ENCODE measurements at places on chromosomes 12 and 14. TPM values are rescaled to one million over a fixed set of nuclear protein-coding genes. Genes with fewer than 3 reads are reported as not detected.
A peak's percentile ranks its signal among the peaks of the same experiment; 100 is the strongest.

DNA sequence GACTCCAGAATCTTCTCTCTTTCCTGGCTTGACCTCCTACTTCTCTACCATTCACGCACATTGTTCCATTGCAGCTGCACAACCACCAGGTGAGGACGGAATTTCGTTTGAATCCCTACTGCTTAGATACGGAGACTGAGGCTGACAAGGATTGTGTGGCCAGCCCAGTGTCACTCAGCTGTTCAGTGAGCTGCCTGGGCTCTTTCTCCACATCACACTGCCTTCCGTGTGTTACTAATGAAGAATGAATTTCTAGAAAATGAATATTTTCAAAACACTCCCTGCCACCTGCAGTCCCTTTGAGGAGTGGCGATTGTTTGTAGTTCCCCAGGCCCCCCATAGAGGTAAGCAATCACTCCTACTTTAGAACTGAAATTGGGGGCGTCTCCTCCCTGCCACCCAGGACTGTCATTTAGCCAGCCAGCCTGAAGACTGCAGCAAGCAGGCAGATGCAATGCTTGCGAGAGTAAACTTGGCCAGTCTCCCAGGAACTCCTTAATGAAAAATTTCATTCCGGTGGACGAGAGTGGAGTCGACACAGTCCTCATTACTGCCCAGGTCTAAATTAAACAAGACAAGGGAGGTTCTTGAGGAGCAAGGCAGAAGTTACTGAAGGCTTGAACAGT, 239.7 kb downstream of the SLC41A2 start:
- no peak for DNase-seq

DNA sequence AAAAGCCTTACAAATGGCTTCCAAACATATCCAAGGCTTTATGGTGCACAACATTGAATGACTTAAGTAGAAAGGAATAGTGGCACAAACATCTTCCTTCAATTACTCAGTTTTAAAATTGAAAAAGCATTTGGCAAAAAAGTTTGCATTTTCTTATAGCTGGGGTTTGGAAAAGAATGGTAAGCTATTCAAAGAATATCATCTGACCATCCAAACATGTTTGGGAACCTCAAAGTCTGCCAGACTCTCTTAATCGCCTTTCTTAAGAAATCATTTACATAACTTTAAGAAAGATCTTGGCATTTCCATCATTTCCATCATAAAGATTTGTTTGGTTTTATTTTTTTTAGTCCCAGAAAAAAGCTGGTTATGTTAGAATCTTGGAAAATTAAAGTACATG, 210.1 kb upstream of the PELI2 start:
- DNase-seq: no peak

- no peak for DNase-seq
Measured at GRCh38 chr12:101582937-101583336, 11.8 kb upstream of the MYBPC1 start.

GRCh38 chr12:130799051-130799450, 40.0 kb downstream of the STX2 start:
- no peak for DNase-seq

GRCh38 chr12:56785141-56785865, 22.2 kb downstream of the HSD17B6 start:
- DNase-seq: no peak

- no peak for DNase-seq
Measured at GRCh38 chr12:119100933-119101332, 77.8 kb upstream of the HSPB8 start.

DNA sequence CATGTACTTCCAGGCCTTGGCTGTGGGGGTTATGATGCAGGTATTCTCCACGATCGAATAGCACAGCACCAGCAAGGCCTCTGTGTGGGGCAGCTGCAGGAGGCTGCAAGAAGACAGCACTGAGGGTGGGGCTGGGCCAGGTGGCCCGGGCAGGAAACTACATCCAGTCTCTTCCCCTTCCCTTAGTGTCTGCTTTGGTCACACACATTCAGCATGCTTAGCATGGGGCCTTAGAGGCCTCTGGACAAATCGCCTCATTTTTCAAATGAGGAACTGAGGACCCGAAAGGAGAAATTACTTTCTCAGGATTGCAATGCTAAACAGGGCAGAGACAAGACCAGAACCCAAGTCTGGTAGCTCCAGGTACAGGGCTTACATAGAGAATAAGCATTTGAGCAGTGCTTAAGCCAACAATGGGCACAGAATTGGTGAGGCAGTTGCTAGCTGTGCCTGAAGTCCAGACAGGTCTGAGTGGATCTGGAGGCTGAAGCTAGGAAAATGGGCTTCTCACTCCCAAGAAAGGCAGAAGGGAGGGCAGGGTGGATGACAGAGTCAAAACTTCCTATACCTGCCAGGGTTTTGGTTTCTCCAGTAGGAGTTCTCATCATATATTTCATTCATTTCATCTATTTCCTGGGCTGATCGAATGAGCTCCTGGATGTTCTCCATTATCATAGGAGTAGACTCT, 3.5 kb downstream of the ACRBP start:
- no peak for DNase-seq

- DNase-seq: no peak
Measured at GRCh38 chr12:28313631-28314030, 123.4 kb downstream of the CCDC91 start.

GRCh38 chr12:5399266-5399665, 32.6 kb upstream of the NTF3 start:
- DNase-seq: no peak

DNA sequence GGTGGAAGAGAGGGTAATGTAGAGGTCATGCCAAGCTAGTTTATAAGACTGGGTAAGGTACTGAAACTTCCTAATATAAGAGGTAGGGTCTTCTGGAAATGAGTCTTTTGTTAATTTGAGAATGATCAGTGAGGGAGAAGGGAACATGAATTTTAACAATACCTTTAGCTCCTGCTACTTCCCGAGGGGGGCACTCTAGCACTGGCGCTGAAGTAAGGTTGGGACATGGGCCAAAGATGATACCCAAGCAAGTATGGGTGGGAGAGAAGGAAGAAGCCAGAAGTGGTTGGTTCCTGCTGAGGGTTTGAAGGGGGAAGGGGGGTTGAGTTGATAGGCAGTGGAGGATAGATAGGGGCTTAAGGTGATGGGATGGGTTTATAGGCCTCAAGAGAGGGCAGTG, 32.3 kb upstream of the RNASE1 start:
- DNase-seq: no peak

- no peak for DNase-seq
Measured at GRCh38 chr12:73159954-73160353, 887.8 kb downstream of the TRHDE start.

DNA sequence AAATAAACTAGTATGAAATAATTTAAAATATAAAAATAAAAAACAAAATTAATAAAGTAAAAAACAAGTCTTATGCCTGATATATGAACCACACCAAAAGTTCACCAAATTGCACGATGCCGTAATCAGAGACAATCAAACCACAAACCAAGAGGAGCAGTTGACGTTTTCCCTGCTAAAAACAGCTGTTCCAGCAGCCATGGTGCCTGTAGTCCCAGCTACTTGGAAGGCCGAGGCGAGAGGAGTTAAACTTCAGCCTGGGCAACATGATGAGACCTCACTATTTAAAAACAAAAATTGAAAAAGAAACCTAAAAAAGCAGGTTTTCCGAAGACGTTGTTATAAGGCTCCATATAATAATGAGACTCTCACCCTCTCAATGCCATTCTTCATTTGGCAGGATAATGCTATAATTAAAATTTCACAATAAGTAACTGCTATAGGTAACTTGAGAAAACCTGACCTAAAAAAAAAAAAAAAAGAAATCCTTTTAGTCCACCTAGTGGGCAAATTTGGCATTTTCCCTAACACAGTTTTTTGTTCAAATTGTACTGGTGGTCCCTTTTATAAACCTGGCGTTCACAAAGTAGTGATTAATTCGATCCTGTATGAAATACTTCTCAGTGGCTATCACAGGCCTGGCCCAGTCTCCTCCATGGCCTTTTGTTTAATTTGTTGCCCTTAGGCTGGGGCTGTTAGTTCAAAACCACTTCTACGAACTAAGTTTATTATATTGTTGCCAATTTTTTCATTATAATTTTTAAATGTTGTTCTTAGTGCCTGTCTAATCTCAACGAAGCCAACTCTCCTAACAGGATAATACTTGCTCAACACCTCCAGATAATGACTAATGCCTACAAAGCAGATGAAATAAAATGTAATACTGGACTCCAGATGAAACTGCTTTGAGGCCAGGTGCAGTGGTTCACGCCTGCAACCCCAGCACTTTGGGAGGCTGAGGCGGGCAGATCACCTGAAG, 62.1 kb downstream of the TNFAIP2 start:
- no peak for DNase-seq

DNA sequence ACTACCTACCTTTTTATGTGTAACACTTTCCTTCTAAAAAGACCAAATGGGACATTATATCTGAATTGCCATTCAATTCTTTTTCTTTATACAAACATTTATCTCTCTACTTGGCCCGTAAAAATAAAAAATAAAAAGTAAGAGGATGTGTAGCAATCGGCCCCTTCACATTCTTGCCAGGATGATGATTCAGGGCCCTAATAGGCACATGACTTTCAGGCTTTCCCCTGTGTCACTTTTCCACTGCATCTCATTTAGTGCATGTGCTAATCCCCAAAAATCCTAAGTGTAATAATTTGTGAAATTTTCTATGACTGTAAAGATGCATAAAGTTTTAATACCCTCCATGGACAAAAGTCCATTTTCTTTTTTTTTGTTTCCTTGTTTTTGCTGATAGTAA, 23.0 kb upstream of the ATP2B1 start:
- DNase-seq: no peak

- DNase-seq: peak; percentile 83
Measured at GRCh38 chr12:54734196-54734950, 86.2 kb upstream of the DCD start.

DNA sequence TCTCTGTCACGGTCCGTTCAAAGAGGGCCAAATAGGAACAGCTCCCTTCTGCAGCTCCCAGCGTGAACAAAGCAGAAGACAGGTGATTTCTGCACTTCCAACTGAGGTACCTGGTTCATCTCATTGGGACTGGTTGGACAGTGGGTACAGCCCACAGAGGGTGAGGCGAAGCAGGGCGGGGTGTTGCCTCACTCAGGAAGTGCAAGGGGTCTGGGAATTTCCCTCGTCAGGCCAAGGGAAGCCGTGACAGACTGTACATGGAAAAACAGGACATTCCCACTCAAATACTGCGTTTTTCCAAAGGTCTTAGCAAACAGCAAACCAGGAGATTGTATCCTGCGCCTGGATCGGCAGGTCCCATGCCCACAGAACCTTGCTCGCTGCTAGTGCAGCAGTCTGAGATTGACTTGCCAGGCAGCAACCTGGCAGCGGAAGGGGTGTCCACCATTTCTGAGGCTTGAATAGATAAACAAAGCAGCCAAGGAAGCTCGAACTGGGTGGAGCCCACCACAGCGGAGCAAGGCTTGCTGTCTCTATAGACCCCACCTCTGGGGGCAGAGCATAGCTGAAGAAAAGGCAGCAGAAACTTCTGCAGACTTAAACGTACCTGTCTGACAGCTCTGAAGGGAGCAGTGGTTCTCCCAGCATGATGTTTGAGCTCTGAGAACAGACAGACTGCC, 22.7 kb downstream of the SLC38A1 start:
- DNase-seq: no peak

DNA sequence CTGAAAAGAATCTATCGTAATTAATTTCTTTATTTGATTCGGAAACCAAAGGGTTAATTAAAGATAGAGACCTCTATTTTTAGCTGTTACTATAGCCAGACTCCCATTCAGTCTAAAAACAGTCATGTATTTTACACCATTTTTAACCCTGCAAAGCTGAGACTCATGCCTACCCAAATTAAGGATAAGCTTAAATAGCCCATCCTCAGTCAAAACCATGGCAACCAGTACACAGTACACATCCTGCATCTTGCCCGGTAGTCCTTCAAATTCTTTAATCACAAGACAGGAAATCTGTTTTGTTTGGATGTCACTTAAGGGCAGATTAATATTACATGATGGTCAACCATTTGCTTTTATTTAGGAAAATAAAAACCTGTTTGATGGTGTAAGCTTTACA, 25.5 kb upstream of the KCNK10 start:
- no peak for DNase-seq

- DNase-seq: peak; percentile 74
Measured at GRCh38 chr14:22850944-22851764, 14.8 kb downstream of the MMP14 start.

DNA sequence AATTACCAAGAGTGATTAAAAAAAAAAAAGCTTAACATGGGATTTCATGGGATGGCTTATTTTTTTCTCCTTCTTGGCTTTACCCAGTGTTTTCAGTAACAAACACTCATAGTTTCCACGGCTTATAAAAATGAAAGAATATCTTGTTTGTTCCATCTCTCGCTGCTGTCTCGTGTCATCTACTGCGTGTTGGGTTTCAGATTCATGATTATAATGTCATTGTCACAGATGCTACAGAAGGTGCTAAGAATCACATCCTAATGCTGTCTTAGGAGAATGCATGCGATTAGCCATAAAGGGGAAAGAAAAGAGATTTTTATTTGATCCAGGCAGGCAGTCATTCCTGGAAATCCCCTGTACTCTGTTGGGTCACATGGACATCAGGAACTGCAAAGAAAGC, 1267.6 kb upstream of the TMEM132C start:
- DNase-seq: no peak

DNA sequence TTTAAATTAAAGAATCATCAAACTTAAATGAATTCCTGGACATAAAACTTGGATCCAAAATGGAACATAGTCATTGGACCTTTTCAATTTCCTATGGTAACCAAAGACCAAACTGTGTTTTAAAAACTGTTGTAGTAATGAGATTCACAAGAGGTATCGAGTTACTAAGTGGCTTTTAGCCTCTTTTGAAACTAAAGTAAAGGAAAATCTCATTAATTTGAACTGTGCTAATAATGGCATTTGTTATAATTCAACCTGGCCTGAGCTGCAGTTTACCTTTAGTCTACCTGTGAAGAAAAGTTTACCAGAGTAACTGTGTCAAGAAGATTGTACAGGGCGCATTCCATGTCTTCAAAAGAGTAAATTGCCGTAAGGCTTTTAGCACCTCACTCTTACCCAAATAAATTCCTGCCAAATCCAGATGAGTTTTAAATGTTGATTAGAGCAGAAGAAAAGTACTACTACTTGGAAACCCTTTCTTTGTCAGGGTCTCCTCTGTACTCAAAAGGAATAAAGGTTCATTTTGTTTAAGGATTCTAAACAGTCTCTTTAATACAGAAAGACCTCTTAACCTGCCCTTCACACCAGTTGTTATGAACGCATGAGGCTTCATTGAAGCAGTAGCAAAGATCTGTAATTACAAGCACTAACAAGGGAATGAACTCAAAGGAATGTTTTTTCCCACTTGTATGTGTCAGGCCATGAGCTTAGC, 17.1 kb upstream of the MED13L start:
- DNase-seq: no peak

SHMT2 gene
- 189 TPM for total RNA-seq

CTSG gene
- 1.8 TPM for total RNA-seq

PSMC6 gene
- total RNA-seq: 49.0 TPM

CCDC177 gene
- 0.07 TPM for total RNA-seq

SLC10A1 gene
- 63.2 TPM for total RNA-seq

STXBP6 gene
- total RNA-seq: 0.55 TPM

CCDC196 gene
- not detected for total RNA-seq

GPR68 gene
- total RNA-seq: 0.27 TPM

SYCP3 gene
- not detected for total RNA-seq

WSCD2 gene
- total RNA-seq: not detected

All from right lobe of liver (tissue), 6 donors.